Right renal pelvis (tissue), 4 donors: ENCODE measurements at places on chromosomes 7 and 10. TPM values are rescaled to one million over a fixed set of nuclear protein-coding genes. Genes with fewer than 3 reads are reported as not detected.

GRCh38 chr10:127195571-127196281, 665 bp downstream of the INSYN2A start:
- DNase-seq, result no peak

The MMRN2 gene
- 26.7 TPM for polyA plus RNA-seq

DNA sequence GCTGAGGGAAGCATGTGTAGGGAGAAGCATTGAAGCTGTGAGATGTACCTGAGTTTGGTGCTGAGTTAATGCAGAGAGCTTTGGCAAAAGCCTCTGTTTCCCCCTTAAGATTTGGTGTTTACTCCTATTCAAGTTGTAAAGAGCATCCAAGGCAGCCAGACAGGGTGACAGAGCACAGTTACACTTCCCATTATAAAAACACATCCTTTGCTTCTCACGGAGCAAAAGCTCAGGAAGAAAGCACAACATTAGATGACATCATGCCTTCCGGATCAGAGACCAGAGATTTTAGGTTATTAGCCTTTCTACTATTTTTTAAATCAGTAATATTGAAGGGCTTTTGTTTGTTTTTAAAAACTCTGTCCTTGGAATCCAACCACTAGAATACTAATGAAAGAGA, 182.9 kb downstream of the DOCK4 start:
- DNase-seq, result no peak

- no peak for DNase-seq
These were observed 186.3 kb downstream of the PLPP4 start for GRCh38 chr10:120643351-120643750.

DNA sequence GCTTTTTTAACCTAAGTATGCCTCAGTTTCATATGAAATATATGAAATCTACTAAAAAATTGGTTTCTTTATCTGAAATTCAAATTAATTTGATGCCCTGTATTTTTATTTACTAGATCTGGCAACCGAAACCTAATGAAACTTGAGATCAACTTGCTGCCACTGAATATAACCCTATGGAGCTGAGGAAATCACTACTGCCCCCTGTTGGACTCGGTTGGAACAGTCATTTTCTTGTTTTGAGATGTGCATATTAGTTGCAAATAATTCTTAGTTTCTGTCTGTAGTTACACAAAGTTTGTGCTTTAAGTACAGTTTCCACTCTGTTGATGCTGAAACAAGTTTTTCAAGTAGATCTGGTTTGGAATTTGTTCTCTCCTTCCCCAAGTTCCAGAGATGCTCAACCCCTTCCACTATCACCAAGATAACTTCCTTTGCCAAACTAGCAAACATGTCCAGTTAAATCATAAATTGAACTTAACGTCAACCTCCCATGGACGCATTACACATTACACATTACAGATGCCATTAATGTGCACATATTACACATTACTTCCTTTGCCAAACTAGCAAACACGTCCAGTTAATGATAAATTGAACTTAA, 22.2 kb upstream of the EXOC4 start:
- no peak for DNase-seq

- DNase-seq, result no peak
These were observed 2.1 kb upstream of the FRA10AC1 start for GRCh38 chr10:93704451-93704850.

GRCh38 chr7:106462914-106463482, 178.2 kb upstream of the NAMPT start:
- no peak for DNase-seq

The NPSR1 gene
- polyA plus RNA-seq, result not detected

GRCh38 chr7:18457832-18458231, 37.7 kb upstream of the HDAC9 start:
- no peak for DNase-seq

DNA sequence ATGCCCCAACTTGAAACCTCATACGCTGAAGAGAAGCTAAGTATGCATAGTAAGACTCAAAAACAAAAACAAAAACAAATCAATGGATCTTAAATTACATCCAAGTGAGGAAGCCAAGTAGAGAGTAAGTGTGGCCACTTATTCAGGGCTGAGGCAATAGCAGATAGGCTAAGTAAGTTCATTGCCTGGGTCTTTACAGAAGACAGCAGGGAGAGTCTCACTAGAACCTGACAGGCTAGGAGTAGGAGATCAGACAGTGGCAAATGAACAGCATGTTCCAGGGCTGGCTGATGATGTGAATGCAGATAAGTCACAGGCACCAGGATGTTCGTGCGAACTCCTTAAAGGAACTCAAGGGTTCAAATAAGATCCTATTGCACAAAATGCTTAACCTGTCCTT, 568.6 kb downstream of the KCNMA1 start:
- no peak for DNase-seq

- no peak for DNase-seq
These were observed 17.4 kb downstream of the PSAP start for GRCh38 chr10:71833451-71834342.
